ENCODE measurements at places on chromosomes 5 and 9.
A peak's percentile ranks its signal among the peaks of the same experiment; 100 is the strongest.

DNA sequence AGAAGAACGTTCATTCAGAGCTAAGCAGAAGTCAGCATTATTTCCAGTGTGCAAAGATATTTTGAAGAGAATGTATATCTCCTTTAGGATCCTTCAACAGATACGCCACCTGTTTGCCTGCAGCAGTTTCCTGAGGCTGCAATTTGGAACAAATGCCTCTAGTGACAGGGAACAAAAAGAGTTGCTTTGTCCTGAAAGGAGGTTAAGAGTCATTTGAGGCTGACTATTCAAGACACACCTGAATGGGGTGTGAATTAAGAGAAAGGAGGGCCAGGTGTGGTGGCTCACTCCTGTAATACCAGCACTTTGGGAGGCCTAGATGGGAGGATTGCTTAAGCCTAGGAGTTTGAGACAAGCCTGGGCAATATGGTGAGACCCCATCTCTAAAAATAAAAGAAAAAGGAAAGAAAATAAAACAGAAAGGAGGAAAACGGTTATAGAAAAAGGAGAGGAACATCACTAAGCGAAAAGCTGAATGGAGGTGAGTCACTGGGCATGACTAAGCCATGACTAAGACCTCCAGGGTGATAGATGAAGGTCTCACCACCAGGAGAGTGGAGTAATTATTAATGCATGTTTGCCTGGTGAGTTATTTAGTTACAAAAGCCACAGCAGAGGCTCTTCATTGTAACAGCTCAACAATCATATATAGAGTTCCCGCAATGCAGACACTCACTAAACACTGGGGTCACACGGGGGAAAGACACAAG, 255.2 kb upstream of the TNC start:
- no peak for DNase-seq

GRCh38 chr5:171952021-171952420, 54.4 kb downstream of the FBXW11 start:
- DNase-seq: no peak

DNA sequence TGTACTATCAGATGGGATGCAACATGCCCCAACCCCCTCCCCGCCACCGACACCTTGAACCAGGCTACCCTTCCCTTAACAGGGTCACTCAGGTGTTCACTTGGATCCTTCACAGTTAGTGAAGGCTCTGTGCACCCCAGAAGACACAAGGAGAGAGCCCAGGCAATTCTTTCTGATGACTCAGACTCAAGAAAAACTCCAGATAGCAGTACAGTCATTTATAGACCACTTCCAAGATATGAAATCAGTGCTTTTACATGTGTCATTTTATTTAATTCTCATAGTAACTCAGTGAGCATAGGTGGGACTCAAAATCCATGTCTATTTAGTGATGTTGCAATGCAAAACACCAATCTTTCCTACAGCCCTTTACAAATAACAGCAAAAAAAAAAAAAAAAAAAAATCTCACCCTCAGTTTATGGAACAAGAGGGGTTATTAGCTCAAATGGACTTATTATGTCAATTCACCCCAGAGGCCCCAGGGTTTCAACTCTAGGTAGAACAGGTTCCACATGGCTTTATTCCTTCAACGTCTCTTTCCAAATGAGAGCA, 71.9 kb downstream of the FOXD1 start:
- DNase-seq: no peak

GRCh38 chr9:127361561-127361960, 35.4 kb upstream of the SLC2A8 start:
- no peak for DNase-seq

DNA sequence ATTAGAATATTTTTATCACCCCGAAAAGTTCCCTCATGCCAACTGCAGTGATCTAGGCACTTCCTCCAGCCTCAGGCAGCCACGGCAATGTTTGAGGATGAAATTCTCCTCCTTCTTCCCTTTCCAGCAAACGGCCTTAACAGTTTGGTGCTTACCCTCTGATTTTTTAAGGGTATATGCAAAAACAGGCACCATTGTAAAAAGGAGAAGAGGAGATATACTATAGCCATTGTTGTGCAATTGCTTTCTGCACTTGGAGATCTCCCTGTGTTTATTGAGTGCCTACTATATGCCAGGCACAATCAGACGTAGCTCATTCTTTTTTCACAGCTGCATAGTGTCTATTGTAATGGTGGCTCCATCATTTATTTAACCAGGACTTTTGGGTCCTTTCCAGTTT, 29.4 kb downstream of the GSN start:
- DNase-seq: no peak

- peak; percentile 51 for DNase-seq
These were observed 73.6 kb upstream of the RETREG1 start for GRCh38 chr5:16690243-16690852.

All from nucleus accumbens (tissue), 56 donors.